Aorta (tissue), 5 donors: ENCODE measurements at places on chromosomes 16 and 17.

- peak; percentile 64 for DNase-seq
These were observed 718 bp downstream of the ATP2A3 start for GRCh38 chr17:3963237-3964201.

GRCh38 chr17:46212634-46213435 lies 19.6 kb upstream of the KANSL1 start:
- DNase-seq = no peak

- DNase-seq = no peak
These were observed 327.6 kb downstream of the GRIN2A start for GRCh38 chr16:9854675-9855074.

DNA sequence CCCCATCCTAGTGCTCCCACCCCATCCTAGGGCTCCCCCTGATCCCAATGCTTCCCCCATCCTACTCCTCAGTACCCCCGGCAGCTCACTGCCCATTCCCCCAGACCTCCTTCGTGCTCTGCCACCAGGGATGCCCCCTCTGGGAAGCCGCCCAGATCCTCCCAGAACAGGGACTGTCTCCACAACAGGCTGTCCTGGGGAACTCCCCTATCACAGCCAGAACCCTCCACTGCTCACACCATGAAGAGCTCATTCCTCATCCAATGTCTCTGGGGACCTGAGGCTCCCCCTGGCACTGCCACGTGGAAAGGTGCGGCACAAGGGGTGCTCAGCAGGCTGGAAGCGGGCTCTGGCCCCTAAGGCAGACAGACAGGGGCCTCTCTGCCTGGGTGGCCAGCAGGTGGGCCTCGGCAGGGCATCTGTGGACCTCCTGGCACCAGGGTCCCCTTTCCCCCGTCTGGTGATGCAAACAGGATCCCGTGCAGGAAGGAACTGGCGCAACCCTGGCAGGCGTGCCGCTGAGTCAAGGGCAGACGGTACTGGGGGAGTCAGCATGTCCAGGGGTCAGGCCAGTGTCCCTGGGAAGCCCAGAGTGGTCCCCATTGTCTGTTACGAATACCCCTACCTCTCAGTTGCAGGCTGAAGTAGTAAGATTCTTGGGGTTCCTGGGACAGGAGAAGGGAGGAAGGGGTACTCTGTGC lies 14.8 kb upstream of the PVALEF start:
- peak; percentile 77 for DNase-seq

- peak; percentile 48 for DNase-seq
These were observed 639 bp upstream of the TRIM65 start for GRCh38 chr17:75897160-75898019.

- no peak for DNase-seq
These were observed 87.3 kb downstream of the MAP2K6 start for GRCh38 chr17:69501591-69502468.

- no peak for DNase-seq
These were observed 72.9 kb upstream of the ZNF469 start for GRCh38 chr16:88309908-88310265.

GRCh38 chr16:1597154-1597553 lies 14.7 kb downstream of the IFT140 start:
- no peak for DNase-seq

DNA sequence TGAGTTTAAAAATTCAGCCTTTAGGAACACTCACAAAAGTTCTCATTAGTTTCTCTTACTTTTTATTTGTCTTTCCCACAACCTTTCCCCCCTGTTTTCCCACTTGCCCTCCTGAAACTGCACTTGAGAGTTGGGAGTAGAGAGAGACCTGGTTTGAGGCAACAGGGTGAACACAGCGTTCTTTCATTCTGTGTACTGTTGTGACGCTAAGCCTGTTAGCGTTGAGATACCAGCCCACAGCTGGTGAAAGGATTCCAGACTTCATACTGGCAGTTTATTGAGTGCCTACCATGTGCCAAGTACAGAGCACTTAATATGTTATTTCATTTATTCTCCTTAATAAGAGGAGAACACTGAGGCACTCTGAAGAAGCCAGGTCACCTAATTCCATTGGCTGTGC lies 10.3 kb downstream of the TNRC6C start:
- no peak for DNase-seq
